ENCODE measurements at places on chromosomes 4 and X.

- no peak for DNase-seq
These were observed 17.8 kb downstream of the ZDHHC9 start for GRCh38 chrX:129825746-129826505.

DNA sequence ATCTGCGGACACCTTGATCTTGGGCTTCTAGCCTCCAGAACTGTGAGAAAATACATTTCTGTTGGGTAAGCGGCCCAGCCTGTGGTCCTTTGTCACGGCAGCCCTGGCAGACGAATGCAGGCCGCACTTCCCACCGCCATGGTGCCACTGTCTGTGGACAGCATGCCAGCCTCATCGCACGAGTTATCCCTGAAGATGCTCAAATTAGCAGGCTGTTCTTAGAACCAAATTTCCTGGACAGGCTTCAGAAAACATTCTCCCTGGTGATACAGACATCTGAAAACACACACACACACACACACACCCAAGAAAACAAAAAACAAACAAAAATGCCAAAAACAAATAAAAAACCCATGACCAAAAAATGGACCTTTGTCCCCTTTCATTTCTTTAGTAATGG is 343.5 kb upstream of the GATB start:
- no peak for DNase-seq

DNA sequence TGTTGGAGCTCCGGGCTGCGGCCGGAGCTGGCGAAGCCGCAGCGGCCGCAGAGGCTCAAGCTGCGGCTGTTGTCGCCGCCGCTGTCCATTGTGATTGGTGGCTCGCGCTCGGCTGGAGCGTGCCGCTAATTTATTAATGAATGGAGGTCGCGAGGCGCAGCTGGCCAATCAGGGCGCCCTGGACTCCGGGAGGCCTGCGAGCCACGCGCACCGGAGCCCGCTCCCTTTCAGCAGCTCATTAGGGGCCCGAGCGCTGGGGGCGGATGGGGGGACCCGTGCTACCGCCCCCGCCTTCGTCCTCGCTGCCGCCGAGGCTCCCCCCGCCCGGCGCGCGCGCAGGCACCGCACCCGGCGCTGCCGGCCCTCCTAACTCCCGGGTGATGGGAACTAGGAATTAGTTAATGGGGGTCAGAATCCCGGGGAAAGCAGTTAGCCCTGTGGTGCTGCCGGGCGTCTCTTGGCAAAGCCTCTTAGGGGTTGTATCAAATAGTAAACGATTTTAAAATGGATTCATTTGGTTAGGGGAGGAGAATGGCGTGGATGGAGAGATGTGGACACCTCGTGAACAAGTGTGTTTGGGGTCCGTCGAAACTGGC is 589 bp upstream of the NEUROG2 start:
- no peak for DNase-seq

GRCh38 chrX:19625612-19626011 is 110.3 kb upstream of the MAP3K15 start:
- DNase-seq, result no peak

GRCh38 chr4:41178372-41179370 is 35.7 kb downstream of the APBB2 start:
- DNase-seq, result peak; percentile 85

GRCh38 chr4:176906709-176907108 is 114.0 kb upstream of the VEGFC start:
- DNase-seq, result no peak

GRCh38 chrX:18098763-18099162 is 121.9 kb downstream of the BEND2 start:
- DNase-seq, result no peak

DNA sequence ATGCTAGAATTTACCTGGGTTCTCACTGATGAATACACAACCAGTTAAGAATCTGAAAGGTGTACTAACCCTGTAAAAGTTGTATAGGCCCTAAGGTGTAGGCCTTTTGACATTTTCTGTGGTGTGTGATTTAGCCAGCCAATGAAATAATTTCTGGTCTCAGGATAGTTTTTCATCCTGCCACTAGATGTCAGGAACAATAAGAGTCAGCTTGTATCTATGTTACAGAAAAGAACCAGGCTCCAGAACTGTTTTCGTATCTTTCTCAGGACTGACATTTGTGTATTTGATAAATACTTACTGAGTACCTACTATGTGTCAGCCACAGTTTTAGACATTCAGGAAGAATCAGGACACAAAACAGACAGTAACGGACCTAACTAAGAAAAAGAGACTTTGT is 673.6 kb upstream of the TENM3 start:
- peak; percentile 25 for DNase-seq

DNA sequence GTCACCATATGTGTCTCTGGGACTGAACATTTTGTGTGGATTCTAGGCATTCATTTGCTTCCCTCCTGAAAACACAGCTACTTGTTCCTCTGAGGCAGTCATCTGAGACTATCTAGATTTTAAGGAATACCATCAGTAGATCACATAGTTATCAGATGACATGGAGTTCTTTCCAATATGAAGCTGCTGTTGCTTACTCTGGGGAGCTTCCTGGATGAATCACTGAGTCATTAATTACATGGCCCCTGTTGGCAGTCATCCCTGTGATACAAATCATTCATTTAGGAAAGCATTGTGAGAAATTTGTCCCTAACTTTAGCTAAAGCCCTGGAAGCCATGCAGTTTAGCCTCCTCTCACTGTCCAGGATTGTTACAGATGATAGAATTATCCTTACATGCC is 98.2 kb upstream of the ARSJ start:
- DNase-seq, result peak; percentile 92

GRCh38 chr4:84939113-84939512 is 27.4 kb downstream of the WDFY3 start:
- no peak for DNase-seq

GRCh38 chr4:74608151-74608949 is 163.4 kb downstream of the AREG start:
- DNase-seq, result no peak

DNA sequence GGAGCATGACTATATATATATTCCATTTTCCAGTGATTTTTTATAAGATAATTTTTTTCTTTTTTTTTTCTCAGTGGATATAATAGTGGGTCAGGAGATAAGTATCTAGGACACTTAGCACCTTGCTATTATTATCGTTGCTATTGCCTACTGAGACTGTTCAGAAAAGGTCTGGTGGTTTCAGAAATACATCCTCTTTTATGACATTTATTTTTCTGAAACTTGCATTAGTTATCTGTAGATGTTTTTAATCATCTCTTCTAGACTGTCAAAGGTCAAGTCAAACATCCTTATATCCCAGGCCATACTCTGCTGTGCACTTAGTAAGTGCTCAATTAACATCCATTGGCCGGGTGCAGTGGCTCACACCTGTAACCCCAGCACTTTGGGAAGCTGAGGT is 72.9 kb upstream of the MED14 start:
- no peak for DNase-seq

DNA sequence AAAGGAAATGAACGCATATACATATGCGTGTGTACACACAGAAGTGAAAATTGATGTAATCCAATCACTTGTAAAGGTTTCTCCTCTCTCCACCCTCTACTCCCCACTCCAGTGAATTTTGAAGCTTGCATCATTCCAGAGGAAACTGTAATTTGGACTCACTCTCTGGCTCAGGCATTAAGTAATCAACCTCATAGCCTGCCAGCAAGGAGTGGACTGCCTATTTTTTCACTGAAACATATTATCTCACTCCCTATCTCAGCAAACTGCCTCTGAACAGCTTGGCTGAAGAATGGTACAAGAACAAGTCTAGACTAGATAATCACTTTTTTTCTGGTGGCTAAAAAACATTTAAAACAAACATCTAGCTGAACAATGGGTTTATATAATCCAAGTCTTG is 124.2 kb downstream of the C4orf51 start:
- DNase-seq, result peak; percentile 86

- no peak for DNase-seq
These were observed 45.3 kb downstream of the HMGB2 start for GRCh38 chr4:173288698-173289352.

DNA sequence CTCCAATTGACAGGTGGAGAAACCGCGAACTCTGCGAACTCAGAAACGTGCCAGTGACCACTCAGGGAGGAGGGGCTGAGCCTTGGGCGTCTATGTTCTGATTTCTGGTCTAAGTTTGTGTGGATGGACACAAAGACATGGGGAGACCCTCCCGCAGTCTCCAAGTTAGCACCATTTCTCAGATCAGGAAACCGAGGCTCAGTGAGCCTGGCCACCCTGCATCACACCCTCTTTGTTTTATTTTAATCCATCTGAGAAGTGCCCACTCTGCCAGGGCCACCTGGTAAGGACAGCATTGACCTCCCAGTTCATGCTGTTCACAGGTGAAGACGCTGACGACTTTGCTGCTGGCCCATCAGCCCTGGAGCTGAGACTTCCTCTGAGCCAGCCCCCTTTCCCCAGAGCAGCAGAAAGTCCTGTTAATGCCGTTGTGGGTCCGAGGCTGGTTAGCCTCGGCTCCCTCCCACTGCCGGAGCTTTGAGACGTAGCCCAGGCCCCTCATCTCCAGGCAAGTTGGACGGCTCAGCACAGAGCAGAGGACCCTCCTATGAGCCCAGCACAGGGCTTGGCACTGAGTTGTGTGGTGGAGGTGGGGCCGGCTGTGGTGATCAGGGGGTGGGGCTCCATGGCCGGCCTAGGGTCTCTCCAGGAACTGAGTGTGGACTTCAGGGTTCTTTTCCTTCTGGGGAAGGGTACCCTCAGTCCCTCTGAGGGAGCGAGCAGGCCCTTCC is 43.7 kb downstream of the PSAPL1 start:
- DNase-seq, result no peak

DNA sequence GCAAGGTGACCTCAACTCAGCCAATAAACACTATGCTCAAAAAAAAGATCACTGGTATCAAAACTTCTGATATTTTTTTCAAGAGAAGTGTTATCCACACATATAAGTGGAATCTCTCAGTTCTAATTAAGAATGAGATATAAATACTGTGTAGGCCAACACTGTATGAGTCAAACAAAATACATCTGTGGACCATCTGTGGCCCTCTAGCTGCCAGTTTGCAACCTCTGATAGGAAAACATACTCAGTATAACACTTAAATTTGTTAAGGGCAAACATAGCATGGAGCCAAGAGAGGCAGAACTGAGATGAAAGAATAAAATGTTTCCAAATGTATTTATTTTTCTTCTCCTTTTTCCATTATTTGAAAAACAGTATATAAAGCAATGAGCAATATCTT is 377.3 kb downstream of the ARAP2 start:
- DNase-seq, result no peak

DNA sequence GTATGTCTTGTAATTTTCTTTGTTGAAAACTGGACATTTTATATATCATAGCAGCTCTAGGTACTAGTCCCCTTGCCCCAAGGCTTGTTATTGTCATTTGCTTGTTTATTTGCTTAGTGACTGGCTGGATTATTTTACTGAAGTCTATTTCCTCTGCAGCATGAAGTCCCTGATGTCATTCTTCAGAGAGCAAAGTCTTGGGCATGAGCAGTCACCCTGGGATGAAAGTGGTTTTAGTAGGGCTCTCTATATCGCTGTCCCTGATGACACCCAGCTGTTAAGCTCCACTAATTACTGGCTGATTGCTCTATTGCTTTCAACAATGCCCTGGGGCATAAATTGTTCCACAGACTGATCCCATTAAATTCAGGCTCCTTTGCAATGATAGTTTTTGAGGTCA is 113.5 kb upstream of the USP9X start:
- no peak for DNase-seq

DNA sequence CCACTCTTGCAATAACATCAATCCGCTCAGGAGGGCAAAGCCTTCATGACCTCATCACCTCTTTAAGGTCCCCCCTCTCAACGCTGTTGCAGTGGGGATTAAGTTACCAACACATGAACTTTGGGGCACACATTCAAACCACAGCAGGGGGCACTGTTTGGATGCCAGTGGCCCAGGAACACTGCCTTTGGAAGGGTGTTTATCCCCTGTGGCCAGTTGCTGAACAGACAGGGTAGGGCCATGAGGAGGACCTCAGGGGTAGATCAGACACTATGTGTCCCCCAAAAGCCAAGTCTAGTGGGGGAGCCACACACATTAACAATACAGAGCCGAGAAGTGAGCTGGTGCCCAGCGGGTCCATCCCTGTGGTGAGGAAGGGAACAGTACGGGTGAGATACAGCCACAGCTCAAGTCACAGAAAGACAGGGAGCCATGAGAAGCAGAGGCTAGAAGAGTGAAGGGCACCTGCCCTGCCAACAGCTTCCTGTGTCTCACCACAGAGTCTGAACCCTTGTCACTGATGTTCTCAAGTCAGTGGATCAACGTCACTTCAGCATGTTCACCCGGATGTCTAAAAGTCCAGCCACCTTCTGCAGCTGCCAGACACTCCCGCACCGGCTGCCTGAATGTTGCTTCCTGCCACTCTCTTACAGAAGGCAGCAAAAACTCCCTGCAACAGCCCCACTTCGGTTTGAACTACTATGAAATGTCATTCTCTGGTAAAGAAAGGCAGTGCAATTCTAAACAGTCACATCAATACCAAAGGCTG is 19.9 kb upstream of the MXD4 start:
- DNase-seq, result no peak

DNA sequence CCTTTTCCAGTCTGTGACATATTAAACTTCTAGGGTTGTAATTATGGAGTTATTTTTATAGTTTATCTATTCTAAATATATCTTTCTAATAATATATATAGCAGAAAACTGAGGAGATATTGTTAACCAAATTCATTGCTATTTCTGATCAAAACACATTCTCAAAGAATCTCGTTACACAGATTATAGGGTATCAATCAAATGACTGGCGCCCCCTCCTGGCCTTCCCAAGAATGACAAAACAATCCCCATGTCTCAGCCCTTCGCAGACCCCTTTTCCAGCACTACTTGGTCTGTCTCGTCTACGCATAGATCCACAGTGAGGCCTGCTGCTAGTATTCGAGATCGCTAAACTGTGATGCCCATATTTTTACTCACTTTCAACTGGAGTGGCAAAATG is 209.3 kb downstream of the GPC3 start:
- DNase-seq, result no peak

DNA sequence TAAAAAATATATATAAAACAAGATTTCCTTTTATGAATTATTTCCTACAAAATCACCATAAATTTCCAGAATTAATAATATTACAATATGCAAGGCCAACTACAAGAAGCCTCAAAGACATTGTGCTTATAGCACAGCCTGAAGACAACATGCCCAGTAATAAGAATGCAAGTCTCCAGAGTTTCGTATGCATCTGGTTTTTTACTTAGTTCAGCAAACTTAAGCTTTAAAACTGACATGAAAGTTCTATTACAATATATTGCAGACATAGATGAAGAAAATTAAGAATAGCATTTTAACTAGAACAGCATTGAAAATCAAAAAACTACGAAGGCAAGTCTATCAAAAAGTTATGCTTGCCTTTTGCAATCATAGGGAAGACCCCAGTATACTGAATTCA is 107.6 kb downstream of the PRDM5 start:
- no peak for DNase-seq

DNA sequence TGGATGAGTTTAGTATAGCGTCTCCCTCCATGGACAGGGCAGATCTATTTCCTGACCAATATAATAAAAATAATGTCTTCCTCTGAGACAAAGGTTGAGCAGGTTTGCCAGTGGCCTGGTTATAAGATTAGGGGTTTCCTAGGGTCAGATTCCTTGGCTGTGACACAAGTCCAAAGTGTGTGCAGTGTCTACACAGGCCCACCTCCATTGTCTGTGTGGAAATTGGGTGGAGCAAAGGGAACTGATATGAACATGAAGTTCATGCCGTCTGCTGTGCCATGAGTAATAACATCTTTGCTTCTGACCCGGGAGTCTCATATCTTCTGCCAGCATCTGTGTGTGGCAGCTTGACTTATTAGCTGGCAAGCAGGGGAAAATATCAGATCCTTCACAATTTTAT is 187.7 kb upstream of the BOD1L1 start:
- no peak for DNase-seq

Measured in fibroblast of skin of left biceps (primary cell).